Left renal cortex interstitium (tissue), 4 donors: ENCODE measurements at places on chromosomes 6 and 20.

DNA sequence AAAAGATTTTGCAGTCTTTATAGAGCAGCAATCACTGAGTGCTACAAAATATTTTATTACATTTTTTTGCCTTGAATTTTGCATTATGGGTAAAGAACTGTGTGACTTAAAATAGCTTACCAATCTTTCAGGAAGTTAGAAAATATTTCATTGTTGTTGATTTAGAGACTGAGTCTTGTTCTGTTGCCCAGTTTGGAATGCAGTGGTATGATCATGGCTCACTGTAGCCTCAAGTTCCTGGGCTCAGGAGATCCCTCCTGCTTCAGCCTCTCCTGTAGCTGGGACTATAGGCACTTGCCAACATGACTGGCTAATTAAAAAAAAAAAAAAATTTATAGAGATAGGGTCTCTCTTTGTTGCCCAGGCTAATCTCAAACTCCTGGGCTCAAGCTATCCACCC lies 100.8 kb downstream of the ADGRB3 start:
- DNase-seq: no peak

- no peak for DNase-seq
Observed at GRCh38 chr20:8788831-8789230, 280.1 kb upstream of the PLCB4 start.

DNA sequence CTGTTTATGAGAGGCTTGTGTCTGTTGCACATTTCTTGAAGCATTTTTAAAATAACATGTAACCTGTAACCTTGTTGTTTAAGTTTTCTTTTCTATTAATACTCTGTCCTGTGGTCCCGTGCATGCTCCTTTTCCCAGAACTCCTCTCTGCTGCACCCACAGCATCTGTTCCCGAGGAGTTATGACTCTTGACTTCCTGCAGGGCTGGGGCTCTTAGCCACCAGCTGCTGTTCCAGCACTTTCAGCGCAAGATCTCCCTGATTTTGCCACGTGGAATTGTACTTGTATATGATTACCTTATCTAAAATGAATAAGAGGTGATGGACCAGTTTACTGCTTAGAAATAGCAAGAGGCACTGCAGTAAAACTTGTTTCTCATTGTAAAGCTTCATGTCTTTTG lies 150.6 kb downstream of the QKI start:
- no peak for DNase-seq

DNA sequence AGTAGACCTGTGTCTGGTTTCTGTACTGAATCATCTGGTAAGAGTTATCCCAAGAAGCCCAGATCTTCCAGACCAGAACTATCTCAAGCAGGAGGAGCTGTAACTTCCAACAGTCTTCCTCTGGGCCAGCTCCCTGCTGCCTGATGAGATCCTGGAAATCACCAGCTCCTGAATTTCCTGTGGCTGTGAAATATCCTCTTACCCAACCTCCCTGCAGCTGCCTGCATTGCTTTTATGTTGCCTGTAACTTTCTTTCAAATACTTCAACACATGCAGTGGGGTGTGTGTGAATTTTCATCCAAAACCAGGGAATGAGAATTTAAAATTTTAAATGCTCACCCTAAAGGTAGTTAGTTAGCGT lies 160.5 kb upstream of the LAMP5 start:
- no peak for DNase-seq

- no peak for DNase-seq
Observed at GRCh38 chr6:34742094-34742493, 15.2 kb upstream of the SNRPC start.

DNA sequence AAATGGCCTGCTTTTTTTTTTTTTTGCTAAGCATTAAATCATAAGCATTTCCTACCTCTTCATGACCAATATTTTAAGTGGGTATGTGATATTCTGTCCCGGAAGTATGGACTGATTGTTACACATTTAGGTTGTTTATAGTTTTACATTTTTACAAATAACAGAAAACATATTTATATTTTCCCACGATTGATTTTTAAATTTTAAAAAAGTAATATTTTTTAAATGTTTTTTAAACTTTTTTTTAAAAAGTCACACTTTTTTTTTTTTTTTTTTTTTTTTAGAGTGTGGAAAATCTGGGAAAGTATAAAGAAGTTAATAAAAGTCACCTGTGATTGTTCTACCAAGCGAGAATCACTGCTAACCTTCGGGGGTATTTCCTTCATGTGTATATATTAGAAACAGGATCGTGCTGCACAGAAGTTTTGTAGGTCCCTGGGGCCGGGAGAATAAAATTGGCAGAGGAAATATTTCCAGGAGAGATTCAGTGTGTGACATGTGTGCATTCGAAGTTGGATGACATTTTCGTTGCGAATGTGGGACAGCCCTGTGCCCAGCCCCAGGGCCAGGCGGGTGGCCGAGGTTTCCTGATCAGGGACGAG lies 173.1 kb downstream of the CDC5L start:
- no peak for DNase-seq

- no peak for DNase-seq
Observed at GRCh38 chr6:85764844-85765243, 122.2 kb upstream of the SYNCRIP start.

DNA sequence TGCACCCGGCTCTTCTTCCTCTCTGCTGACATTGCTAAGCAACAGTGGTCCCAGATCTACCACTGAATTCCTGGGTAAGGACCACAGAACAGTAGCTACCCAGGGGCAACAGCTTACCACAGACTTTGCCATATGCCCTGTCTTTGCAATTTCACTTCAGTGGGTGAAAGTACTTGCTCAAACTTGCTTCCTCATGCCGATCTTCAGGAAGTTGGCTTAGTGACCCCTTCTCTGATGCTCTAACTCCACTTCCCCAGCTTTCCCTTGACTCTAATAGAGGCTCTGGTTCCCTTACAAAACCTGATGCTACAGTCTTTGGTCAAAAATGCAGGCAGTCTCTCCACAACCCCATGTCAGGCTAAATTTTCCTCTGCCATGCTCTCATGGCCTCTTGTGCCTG lies 3.3 kb upstream of the TAAR5 start:
- no peak for DNase-seq

DNA sequence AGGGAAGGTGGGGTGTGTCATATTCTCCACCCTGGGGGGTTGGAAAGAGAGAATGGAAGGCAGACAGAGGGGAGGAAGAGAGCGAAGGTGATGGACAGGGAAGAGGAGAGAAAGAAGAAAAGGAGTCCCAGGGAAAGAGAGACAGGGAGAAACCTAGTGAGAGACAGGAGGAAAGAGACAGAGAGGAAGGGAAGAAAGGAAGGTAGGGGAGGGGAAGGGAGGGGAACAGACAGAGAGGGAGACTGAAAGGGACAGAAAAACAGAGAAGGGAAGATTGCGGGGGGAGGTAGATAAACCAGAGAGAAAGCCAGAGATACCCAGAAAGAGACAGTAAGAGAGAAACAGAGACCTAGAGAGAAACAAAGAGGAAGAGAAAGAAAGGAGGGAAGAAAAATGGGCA lies 88.4 kb downstream of the CDH22 start:
- DNase-seq: no peak

DNA sequence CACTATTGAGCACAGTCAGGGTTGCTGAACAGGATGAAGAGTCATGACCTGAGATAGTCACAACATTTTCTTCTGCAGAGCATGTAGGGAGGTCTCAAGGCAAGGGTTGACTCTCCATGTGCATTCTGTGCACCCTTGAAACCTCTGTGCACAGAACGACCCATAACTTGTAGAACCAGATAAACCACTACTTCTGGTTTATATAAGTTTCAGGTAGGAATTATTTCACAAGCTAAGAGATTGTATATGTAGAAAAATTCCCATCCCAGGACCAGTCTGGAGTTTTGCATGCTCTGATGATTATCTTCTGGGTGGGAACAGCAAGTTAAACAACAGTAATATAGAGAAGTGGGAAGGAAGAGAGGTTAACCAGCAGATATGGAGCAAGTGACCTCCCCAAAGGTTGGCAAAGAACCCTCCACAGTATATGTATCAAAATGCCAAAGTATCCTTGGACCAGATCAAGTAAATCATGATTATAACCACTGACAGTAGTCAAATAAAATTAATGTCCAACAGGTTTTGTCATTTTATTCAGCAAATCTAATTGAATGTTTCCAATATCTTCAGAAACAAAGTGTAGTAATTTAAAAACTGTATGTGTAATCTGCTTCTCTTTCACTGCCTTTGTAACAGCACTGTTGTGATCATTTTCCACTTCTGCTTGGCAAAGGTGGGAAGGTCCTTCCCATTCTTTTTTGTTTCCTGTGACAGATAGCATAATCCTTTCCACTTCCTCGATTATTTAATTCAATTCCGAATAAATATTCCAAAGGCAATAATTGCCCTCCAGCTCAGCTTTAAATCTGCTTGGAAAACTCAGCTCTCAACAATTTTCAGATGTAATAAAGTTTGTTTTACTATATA lies 104.4 kb downstream of the SYNE1 start:
- no peak for DNase-seq

GRCh38 chr6:106913676-106914280 lies 60.8 kb downstream of the CD24 start:
- no peak for DNase-seq

DNA sequence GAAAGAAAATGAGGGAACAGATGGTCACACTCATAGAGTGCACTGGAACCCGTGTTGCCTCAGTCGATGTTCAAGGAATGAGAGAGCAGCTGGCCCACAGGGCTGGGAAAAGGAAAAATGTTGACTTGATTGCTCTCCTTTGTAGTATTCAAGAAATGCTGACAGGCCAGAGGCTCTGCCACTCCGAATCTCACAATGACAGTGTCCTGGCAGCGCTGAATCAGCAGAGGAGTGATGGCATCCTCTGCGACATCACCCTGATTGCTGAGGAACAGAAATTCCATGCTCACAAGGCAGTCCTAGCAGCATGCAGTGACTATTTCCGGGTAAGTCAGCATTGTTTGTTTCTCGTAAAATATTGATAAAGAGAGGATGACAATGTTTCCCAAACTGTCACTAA lies 51.3 kb downstream of the KLHL32 start:
- DNase-seq: no peak

DNA sequence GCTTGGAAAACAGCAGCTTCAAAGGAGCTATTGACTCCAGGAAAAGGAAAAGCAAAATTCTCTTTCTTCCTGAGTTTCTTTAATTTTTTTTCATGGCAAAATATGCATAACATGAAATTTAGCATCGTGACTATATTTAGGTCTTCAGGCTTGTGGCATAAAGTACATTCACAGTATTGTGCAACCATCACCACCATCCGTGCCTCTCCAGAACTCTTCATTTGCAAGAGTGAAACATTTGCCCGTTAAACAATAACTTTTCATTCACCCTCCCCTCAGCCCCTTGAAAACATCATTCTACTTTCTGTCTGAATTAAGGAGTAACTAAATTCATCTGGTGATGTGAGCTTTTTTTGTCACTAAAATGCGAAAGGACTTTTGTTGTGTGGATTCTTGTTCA lies 251.7 kb downstream of the PHACTR1 start:
- DNase-seq: no peak

GRCh38 chr6:109002051-109002697 lies 92.5 kb downstream of the SESN1 start:
- DNase-seq: no peak

DNA sequence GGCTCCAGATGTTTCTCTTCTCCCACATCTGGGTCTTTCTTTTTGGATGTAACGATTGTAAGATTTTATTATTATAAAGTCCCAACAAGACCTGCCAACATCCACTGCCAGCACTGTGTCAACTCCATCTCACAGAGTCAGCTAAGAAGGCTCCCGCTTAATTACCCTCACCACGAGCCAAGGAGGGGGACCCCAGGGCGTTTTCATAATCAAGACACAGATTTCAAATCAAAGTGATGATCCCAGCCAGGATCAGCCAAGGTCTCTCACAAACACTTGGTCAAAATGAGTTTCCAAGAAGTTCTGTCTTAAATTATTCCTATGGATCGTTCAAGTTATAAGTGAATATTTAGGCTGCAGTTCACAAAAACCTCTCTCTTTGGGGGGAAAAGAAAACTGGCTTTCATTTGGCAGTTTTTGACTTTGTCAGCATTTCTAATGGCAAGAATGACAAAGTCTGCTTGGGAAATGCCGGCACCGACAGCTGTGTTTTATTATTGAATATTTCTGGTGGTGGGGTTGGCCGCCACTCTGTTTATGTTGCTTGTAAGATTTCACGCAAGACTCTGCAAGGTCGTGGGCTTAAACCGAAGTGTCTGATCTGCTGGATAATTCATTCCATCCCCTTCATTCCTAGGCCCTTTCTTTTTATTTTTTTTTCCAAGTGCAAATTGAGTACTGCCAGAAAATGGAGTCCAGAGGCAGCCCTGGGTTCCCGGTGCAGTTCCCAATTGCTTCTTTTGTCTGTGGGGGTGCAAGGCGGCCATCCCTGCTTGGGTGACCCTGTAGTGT lies 170.2 kb upstream of the PMEPA1 start:
- peak; percentile 65 for DNase-seq

GRCh38 chr6:53464927-53465460 lies 79.9 kb downstream of the GCLC start:
- no peak for DNase-seq

DNA sequence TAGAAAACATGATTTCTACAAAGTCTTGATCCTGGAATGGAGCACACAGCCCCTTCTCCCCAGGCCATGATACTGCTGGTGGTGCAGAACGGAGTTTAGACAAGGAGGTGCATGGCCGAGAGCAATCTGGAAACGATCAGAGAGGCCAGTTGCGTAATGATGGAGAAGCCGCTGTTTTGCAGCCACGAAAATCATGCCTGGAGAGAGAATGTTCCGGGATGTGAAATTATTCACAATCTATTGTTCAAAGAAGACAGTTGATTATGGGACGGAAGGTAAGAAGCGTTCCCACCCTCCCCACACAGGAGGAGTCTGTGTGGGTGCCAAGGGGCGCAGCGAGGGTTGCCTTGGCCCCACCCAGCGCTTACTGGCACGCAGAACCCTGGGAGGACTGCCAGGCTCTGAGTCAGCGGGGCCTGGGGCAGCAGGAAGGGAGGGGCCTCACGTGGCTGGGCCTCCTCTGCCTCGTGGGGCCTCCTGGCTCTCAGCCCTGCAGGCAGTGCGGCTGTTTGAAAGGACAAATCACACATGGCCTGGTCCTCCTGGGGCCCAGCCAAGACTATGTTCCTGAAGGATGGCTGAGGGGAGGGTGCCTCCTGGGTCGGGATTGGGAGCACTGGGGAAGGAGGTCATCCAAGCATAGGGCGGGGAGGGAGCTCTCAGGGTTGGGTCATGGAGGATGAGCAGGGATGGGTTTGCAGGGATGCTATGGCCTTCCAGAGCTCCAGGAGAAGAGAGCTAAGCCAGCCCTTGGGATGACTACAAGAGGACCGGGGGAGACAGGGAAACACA lies 8.7 kb upstream of the AP5S1 start:
- peak; percentile 78 for DNase-seq

- no peak for DNase-seq
Observed at GRCh38 chr6:137370871-137371633, 123.1 kb downstream of the OLIG3 start.

GRCh38 chr6:153537422-153537821 lies 406.3 kb upstream of the RGS17 start:
- DNase-seq: no peak

GRCh38 chr20:43916881-43917371 lies 2.3 kb downstream of the TOX2 start:
- no peak for DNase-seq

GRCh38 chr6:52399511-52400312 lies 20.4 kb upstream of the EFHC1 start:
- no peak for DNase-seq

- DNase-seq: peak; percentile 76
Observed at GRCh38 chr6:133833949-133834359, 55.0 kb upstream of the TCF21 start.
